Thoracic aorta (tissue), 2 donors: ENCODE measurements at places on chromosomes 11 and 22. TPM values are rescaled to one million over a fixed set of nuclear protein-coding genes. Genes with fewer than 3 reads are reported as not detected.

GUCY1A2 gene
- 9.4 TPM for total RNA-seq

DNA sequence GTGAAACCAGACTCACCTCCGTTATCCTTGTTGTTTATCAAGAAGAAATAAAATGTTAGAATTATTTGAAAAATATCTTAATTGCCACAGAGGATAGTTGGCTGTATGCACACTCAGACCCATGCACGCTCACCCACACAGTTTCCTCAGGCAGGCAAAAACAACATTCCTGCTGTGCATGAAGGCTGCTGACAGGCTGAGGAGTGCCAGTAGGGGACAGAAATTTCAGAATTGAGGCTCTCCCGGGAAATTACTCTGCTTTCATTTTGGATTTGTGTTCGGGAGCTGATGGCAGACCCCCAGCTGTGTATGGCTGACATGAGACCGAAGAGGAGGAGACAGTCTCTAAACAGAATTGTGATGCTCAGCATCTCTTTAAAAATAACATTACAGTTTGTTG, 87.5 kb downstream of the AMOTL1 start:
- DNase-seq: no peak

DNA sequence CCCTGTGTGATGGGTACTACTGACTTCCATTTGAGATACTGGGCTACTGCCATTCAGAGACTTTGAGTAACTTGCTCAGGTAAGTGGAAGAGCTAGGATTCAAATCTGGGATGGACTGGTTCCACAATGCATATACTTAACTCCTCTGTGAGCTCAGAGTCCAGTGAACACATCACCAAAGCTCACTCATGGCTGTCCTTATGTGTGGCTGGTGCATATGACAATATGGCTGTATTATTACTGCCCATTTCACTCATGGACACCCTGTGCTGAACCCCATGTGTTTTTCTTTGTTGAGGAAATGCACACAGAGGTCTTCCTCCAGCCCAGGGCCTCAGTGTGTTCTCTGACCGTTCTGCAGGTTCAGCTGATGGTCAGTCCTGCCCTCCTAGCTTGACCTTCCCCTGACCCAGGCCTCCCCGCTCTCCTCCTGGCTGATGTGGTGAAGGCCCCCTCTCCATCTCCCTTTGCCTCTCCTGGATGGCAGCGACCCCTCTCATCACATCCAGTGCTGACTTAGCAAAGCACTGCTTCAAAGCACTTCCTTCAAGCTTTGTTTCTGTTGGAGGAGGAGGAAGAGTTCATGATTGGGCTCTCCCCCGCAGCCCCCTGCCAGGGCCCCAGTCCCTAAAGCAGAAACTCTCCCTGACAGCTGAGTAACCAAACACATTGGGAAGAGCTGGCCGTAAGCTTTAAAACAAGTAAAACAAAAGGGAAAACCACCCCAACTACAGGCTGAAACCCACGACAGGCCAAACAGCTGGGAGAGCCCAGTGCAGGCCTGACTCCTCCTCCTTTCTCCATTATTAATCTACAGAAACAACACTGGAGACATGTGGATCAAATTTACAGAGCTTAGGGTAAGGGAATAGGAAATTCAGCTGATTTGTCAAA, 101.2 kb downstream of the NAT10 start:
- no peak for DNase-seq

DNA sequence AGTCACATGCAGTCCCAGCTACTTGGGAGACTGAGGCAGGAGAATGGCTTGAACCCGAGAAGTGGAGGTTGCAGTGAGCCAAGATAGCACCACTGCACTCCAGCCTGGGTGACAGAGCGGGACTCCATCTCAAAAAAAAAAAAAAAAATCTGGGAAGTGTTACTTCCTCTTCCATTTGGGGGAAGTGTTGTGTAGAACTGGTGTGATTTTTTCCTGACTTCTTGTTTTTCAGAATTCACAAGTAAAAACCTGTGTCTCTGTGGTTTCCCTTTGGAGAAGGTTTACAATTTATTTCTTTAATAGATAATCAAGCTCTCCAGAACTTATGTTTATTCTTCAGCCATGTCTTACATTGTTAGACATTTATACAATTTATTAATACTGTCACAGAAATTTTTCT, 396.1 kb downstream of the BRD1 start:
- no peak for DNase-seq
